Choroid plexus epithelial cell (primary cell): ENCODE measurements at places on chromosomes 6 and 20.
A peak's percentile ranks its signal among the peaks of the same experiment; 100 is the strongest.

- DNase-seq: peak; percentile 22
Observed at GRCh38 chr20:18567739-18568091, 483 bp downstream of the SMIM26 start.

DNA sequence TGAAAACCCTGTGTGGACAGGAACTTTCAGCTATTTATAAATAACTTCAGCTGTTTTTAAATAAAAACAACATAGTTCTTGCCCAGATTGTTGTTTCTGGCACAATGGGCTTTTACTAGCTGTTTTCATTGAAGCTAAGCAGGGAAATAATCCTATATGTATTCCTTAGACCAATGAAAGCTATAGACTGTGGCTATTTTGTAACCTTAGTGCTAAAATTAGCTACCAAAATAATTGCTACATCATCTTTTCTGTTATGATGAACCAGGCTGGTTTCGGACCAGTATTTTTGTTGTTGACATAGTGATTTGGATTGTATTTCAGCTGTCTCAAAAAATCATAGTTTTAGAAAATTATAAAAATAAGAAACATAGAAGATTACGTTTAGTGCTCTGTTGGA, 13.7 kb downstream of the PHF3 start:
- DNase-seq: peak; percentile 48

DNA sequence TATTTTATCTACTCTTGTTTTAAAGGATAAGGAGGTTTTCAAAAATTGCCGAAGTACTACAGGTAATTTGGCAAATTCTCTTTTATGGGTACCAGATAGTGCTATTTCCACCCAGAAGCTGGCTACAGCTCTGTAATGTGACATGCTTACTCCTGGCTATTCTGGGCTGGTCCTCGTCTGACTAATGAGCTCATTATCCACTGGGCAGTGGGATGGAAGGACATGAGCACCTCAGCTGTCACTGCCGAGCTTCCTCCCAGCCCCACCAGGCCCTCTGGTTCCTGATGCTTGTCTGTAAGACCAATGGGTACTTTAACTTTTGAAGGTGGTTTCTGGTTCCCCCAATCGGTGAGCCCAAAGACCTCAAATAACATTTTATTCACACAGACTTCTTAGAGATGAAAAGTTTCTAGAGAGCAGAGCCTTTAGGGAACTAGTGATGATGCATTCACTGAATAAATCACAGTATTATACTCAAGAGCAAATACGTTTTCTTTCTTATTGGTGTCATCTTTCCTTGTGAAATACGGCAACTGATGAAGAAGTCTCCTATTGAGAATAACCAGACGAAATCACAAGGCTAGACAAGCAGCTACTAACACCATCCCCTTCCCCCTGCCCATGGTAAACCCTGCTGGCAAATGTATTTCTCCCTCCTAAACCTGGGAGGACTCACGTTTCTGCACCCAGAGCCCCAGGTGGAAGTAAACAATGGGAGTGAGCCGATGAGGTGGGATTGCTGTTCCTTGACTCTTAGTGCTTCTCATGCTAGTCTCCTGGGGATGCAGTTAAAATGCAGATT, 80.8 kb downstream of the SLC22A3 start:
- DNase-seq: no peak

DNA sequence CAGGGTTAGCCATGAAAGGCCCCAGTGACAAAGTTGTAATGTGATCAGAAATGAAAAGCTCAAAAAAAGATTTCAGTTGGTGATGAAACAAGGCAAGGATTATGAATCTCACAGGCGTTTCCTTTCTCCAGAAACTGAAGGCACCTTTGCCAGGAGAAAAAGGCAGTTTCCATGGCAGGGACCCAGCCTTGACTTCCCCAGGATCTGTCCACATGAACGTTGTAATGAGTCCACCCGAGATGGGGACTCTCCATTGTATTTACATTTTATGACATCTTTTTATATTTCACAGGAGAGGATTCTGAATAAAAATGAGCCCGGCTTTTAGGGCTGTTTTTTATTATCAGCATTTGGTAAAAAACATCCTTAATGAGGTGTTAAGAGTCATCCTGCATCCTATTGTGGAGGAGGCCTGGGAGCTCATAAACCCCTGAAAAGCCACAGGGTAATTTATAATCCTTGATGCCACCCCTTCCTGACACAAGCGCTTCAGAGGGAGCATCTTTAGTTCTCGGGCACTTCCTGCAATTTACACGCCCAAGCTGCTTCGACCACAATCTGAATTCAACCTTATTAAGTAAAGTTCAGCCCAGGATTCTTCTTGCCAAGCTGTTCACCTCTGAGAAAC, 74.1 kb upstream of the SALL4 start:
- DNase-seq: no peak

DNA sequence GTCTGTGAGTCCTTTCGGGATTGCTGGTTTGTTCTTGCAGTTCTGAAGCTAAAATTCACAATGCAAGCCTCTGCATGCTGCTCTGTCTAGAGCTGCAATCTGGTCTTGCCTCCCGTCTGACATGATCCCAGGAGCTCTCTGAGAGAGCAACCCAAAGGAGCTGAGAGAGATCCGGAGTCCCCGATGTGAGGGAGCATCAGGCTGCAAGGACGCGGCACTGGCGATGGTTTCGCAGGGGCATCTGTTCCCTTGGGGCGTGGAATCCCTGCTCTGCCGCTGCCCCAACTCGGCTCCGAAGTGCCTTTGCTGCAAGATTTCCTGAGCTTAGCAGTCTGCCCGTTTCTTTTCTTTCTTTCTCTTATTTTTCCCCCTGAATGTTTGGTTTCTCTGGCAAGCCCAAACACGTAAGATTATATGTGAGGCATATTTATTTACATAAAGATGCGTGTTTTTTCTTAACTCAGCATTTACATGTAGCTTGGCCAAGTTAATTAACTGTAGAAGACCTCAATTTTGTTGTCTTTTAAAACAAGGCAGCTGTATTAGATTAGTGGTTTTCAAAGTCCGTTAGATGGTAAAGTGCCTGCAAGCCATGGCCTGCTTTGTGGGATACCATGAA, 873.0 kb downstream of the KIF16B start:
- peak; percentile 11 for DNase-seq

- peak; percentile 69 for DNase-seq
Observed at GRCh38 chr6:43635387-43636307, at the start of gene MAD2L1BP. MAD2L1BP (plus strand) TSS chr6:43635840; CDS start chr6:43635876, 36 bp downstream.

- DNase-seq: peak; percentile 78
Observed at GRCh38 chr20:8043687-8044282, 24.2 kb upstream of the TMX4 start.

GRCh38 chr6:165551828-165552227, 111.2 kb downstream of the PDE10A start:
- no peak for DNase-seq

DNA sequence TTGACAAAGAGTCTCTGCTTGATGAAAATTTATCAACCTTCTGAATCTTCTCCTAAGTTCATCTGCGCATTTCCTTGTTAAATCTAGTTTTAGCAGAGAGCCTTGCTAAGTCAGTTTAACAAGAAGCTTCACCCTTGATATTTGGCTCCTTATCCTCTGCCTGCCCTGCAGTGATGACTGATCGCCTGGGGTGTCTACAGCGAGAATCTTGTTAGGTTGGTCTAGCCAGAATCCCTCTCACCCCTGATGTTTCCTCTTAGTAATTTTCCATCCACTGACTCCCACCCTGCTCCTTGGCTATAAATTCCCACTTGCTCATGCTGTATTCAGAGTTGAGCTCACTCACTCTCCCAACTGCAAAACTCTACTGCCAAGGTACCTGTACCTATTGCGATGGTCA, 114.1 kb downstream of the TENT5A start:
- DNase-seq: no peak

GRCh38 chr20:50350510-50351249, 159.5 kb upstream of the PTPN1 start:
- DNase-seq: no peak

DNA sequence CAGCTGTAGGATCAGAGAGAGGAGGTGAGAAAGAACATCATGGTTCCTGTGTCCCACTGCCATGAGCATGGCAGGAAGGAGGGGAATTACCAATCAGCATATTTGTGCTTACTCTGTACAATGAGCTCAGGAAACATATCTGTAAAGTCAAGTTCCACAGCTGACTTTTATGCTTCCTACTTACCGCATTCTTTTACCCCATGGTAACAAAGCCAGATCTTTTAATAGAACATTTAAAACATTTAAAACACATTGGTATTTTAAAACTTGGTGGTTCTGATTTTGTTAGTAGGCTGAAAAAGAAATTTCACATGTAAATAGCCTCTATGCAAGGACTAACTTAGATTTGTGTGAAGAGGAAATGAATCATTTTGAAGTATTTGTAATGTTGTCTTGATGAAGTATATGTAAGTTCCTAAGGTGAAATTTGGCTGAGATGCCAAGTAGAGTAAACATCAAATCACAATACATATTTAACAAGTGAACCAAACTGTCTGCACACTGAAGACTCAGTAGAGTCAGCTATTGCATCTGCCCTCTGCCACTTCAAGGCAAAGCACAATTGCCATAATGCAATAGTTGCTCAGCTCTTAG, 114.7 kb downstream of the GJA10 start:
- peak; percentile 57 for DNase-seq

GRCh38 chr6:5102267-5102970, 17.3 kb downstream of the PPP1R3G start:
- DNase-seq: no peak

GRCh38 chr6:125794342-125795137, 3.8 kb downstream of the NCOA7 start:
- peak; percentile 46 for DNase-seq

GRCh38 chr20:43151901-43152300, 37.8 kb downstream of the PTPRT start:
- no peak for DNase-seq

GRCh38 chr6:16137451-16137801, 8.5 kb downstream of the MYLIP start:
- no peak for DNase-seq

DNA sequence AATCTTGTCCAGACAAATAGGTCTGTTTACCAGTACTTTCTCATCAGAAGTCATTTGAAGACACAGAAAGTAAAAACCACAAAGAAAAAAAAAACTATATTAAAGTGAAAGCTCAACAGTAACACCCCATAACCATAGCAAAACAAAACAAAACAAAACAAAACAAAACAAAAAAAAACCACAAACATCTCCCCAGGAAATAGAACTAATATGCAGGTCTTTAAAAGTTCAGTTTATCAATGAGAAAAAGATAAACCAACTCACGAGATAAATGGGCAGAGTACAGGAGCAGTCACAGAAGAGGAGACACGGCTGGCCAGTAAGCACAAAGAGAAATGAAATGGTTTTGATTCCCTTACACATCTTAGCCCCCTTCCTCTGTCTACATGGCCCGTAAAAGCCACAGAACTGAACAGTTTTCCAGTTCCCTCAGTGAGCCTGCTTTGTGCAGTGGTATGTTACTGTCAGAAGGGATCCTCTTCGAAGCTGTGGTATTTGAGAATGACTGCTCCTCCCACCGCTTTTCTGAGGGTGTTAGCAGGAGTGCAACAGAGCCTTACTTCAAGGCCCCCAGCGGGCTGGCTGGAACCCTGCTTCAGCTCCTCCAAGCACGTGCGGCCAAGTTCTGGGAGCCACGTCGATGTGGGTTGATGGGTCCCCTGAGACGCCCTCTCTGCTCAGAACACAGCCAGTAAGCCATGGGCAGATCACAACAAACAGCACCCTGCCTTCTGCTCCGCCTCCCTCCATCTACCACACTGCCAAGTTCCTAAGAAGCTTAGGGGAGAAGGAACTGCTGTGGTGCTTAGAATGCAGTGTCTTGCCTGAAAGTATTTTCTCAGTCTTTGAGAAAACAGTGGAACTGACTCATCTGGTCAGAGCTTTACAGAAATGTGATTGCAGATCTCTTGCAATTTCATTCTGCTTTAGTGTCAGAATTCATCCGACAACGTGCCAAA, 14.0 kb downstream of the UST start:
- peak; percentile 97 for DNase-seq

DNA sequence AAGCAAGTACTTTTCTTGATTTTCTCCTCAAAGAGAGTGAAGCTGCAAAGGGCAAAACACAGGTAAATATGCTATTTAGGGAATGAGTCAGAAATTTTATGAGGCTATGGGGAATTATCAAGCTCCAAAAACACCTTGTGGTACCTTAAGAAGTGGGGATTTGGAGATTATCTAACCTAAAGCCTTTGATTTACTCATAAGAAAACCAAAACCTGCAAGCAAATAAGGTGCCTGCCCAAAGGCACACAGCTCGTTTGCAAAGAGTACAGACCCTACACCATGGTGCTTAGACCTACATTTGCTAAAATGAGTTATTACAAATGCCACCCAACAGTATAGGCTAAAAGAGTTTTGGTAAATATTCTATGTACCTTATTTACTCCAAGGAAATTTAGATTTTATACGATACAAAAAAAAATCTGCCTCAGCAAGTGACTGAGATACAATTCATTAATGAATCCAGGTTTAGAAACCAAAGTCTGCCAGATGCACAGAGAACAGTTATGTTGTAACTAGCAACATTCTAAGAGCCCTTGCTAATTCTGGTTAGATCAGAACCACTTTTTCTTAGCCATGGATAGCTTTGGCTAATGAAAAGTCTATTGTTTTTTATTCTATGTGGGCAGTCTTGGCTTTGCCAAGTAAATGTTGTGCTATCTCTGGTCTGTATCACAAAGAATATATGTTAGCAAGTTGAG, 101.5 kb downstream of the KHDC1L start:
- no peak for DNase-seq

DNA sequence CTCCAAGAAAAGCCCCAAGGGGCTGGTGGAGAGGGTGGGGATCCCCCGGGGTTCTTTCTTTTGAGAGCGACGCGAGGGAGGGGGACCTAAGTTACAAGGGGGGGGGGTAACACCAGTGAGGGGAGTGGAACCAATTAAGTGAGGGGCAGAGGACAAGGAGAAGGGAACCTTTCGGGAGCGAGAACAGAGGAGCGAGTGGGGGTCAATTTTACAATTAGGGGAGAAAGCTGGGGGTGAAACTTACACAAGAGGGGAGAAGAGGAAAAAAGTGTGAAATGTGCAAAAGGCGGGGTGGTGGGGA, 548 bp downstream of the SALL4 start:
- no peak for DNase-seq

GRCh38 chr20:9022376-9022775, 46.5 kb upstream of the PLCB4 start:
- no peak for DNase-seq

DNA sequence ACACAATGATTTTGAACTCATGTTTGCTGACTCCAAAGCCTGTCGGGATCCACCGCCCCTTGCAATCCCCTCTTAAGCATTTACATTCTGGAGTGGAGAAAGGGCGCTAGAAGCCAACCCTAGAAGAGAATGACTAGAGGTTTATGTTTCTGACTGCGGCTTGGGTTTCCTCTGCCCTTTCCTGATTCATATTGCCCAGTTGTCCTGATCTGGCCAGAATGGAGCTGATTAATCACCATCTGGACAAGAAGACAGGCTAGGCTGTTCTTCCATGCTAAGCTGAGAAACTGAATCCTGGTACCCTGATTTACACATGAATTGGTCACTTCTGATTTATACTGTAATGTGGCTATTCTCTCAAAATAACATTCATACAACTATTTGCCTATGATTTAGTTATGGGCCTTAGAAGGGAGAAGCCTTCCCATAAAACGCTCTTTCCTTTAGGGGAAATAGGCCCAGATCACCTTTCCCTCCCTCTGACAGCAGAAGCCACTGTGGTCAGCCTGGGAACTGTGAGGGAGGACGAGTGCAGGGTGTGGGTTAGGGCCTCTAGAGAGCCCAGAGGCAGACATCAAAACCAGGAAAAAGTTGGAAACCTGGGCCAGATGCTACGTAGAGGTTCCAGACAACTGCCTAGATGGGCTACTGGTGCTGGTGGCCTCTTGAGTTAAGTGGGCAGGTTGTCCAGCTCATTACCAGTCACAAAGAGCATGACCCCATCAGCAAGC, 199.2 kb upstream of the PRDM1 start:
- DNase-seq: no peak
